H4 (cell line): ENCODE measurements at places on chromosomes 1 and 21. TPM values are rescaled to one million over a fixed set of nuclear protein-coding genes. Genes with fewer than 3 reads are reported as not detected.

DNA sequence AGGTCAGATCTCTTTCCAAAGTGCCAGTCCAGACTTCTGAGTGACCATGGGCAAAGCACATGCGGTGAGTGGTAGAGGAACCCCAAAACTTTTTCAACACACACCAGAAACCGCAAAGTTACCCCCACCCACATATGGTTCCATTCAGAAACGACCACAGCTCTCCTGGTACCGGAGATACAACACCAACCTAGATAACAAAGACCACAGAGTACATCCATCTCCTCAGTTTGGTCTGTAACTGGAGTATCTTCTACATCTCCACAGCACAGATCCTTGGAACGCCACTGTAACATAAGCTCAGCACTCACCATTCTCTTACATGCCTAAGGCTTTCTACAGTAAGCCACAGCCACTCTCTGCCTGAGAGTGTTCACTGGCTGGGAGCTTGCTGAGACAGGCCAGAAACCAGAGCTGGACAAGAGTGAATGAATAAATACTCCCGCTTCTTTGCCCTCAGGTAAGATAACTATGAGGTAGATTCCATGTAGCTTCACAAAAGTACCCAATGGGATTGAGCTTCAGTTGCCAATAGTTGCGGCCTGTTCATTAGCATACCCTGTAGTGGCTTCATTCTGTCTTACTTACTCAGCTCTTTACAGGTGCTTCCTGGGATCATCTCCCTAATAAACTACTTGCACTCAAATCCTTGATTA is 81.8 kb downstream of the SMYD3 start:
- no peak for DNase-seq

- DNase-seq, result no peak
Observed at GRCh38 chr1:151881479-151881878, 27.8 kb downstream of the THEM4 start.

GRCh38 chr1:150320667-150320978 is 710 bp upstream of the PRPF3 start:
- DNase-seq, result no peak

DNA sequence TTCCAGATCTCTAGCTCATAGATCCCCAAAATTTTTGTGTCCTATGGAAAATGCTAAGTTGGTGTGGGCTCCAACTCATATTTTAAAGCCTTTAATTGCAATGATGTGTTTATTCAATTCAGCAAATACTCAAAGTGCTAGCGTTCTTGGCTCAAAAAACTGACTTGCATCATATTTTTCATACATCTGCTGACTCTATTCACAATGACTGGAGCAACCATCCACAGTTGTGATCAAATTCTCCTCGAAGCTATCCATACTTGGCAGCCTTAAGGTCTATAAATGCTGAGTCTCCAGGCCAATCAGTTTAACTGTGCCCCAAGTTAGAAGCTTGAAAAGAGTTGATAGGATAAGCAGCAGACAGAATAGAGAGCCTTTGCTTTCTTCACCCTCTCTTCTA is 2.9 kb upstream of the ATP1A1 start:
- DNase-seq, result no peak

DNA sequence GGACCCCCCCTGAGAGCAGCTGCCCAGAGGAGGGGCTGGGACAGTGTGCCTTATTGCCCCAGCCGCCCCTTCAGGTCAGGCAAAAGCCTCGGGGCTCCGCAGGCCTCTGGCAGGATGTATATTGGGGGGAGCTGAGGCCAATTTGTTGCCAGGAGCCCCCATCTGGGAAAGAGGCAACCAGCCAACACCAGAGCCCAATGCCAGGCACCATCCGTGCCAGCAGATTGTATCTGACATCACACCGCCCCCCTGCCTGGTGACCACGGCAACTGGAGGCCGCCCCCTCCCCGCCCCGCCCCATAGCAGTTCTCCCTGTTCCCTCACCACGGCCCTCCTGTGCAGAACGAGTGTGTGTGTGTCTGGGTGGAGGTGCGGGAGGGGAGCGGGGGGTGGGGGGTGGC is 3.6 kb upstream of the PLEKHG5 start:
- no peak for DNase-seq

Gene C1orf53
- total RNA-seq, result 3.3 and 8.6 TPM in 2 replicates

DNA sequence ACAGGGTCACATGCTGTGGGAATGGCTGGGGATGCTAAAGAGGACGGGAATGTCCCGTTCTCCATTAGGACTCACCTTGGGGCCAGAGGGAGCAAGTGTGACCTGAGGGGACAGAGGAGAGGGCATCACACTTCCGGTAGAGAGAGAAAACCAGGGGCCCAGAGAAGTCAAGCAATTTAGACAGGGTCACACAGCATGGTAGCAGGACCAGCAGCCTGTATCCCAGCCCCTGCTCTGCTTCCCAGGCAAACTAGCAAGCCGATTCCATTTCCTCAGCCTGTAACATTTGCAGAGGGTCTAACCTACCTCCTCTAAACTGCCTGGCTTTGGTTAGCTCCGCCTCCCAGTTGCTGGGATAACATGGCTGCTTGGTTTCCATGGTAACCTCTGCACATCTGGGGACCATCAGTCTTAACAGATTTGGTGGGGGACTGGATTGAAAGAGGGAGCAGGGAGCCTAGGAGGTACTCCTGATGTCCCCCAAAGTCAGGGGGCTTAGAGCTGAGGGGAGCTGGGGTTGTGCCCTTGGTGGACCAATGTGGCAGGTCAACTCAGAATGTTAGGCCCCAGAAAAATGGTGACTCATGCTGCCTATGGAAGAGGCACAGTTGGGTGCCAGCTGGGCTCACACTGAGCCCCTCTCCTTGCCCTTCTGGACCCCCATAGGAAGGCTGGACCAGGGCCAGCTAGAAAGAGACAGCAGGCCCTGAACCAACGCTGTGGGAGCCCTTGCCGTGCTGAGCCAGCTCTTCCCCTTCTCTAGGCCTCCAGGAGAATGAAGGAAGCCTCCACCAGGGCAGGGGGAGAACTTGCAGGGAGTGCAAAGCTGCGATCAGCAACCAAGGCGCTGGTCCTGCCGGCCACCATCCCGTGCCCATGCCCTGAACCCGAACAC is 9.5 kb downstream of the COL16A1 start:
- no peak for DNase-seq

GRCh38 chr1:26111530-26112406 is at the start of gene PDIK1L:
PDIK1L (plus strand) TSS chr1:26111824; CDS start chr1:26114309, 2,485 bp downstream.
- peak; percentile 85 for DNase-seq

- DNase-seq, result no peak
Observed at GRCh38 chr1:226638001-226638601, 89.5 kb downstream of the STUM start.
